Bronchial epithelial cell (primary cell): ENCODE measurements at places on chromosomes 12 and 14.
A peak's percentile ranks its signal among the peaks of the same experiment; 100 is the strongest.

DNA sequence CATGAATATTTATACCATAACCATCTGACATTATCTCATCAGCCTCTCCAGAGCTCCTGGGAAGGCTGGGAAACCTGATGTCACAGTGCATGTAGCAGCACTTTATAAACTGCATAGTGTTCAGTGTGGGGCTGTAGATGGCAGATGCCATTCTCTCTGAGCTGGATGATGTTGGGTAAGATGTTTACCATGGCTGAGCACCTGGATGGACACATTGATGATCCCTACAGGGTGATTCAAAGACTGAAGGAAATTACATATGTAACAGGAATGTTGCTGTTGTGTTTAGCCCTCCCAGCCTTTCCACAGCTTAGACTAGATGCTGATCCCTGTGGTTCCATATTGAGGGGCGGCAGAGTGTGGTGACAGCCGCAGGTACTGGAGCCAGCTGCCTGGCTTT lies 37.4 kb downstream of the IFT43 start:
- DNase-seq = peak; percentile 87

GRCh38 chr12:27751386-27752047 lies 28.5 kb upstream of the KLHL42 start:
- DNase-seq = peak; percentile 87

GRCh38 chr12:85630851-85631250 lies 205.4 kb downstream of the RASSF9 start:
- peak; percentile 44 for DNase-seq

GRCh38 chr14:96176275-96176674 lies 28.4 kb upstream of the BDKRB2 start:
- DNase-seq = no peak

- DNase-seq = no peak
These were observed 45.1 kb upstream of the TRAF3 start for GRCh38 chr14:102731871-102732800.

GRCh38 chr12:51465491-51465890 lies 40.9 kb downstream of the SLC4A8 start:
- no peak for DNase-seq

GRCh38 chr12:132355742-132356681 lies 26.6 kb upstream of the GALNT9 start:
- no peak for DNase-seq

GRCh38 chr14:91367173-91368171 lies 50.1 kb downstream of the CCDC88C start:
- DNase-seq = peak; percentile 93

DNA sequence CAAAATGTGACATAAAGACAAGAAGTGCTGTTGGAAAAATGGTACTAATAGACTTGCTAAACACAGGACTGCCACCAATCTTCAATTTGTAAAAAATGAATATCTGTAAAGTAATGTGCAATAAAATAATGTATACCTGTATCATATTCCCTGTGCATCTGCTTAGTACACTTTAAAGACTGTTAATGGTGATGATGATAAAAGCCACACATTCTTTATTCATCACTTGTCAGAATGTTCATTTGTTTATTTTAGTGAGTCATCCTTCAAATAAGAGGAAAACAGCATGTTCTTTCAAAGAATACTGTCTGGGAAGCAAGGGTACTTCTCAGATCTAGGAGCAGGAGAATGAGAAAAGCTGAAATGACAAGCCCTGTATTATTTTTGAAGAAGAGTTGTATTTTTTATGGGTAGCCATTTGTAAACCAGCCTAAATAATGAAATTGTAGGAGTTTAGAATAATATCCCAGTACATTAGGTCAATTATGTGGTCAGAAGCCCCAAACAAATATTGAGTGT lies 78.3 kb upstream of the PSMA6 start:
- DNase-seq = peak; percentile 93

DNA sequence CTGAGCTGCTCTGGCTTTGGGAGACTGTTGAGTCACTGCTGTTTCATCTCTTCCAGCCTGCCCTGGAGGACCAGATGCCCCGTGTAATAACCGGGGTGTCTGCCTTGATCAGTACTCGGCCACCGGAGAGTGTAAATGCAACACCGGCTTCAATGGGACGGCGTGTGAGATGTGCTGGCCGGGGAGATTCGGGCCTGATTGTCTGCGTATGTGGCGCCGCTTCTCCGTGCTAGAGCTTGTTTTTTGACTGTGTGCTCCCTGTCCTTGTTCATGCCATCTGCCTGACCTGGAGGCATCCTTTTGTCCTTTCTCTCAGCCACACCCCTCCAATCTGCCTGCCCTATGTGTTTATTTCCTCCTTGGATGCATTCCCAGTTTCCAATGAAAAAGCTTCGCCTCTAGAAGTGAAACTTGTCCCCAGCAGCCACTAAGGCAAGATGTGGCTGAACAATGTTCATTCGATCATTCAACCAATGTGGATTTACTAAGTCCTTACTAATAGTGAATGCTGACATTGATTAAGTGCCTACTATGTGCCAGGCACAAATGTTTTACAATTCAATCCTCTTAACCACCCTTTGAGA lies 98.6 kb downstream of the NT5DC3 start:
- DNase-seq = peak; percentile 27

DNA sequence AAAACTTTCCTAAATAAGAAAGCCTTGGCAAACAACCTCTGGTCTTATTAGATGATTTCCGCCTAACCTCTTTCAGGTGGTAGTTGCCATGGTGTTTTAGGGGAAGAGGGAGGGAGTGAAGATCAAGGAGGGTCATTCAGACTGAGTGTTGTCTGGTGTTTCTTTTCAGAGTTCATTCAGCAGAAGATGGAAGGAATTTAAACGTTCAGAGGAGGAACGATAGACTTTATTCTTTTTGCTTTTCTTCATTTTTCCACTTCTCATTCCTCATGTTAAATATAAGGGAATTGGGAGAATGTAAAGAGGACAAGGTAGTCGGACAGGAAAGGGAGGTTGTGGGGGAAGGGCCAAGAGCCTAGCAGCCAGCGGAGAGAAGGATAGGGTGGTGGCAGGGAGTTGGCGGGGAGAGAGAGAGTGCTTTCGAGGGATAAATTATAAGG lies 17.4 kb upstream of the SALL2 start:
- DNase-seq = no peak

- no peak for DNase-seq
These were observed 62.2 kb downstream of the EMP1 start for GRCh38 chr12:13258717-13259119.

DNA sequence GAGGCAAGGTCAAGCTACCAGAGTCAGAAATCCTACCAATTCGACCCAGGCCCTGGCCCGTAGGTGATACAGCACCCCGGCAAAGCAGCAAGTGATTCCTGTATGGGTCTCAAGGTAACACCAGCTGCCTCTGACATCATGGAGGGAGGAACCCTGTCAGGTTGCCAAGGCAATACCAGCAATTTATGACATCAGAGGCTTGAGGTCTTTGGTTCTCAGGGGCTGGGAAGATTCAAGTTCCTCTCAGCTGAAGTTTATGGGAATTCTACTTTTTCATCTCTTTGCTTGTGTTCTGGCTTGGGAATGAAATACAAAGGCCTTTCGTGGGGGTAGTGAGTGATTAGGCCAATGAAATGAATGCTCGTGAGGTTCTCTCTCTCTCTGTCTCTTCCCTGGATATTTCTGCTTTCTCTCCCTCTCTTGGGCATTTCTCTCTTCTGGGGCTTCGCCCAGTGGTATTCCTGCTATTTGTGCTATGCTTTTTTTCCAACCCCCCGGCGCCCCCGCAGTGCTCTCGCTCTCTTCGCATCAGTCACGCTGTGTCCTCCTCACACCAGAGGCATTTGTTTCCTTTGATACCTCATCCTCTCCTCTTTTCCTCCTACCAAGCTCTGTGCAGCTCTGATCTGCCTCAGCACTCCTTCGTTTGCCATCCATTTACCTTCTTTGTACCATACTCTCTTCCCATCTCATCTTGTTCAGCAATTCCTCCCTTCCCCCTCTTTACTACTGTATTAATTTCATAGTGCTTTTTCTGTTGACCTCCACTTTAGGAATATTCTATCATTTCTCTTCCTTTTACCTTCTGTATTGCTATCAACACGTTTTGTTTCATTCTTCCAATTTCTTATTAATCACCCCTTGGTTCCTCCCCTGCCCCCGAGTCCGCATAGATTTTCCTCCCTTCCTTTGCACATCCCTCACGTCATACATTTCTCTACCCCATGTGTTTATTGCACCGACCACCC lies 2.9 kb downstream of the ZFHX2 start:
- no peak for DNase-seq

- DNase-seq = no peak
These were observed 122.7 kb downstream of the CCDC60 start for GRCh38 chr12:119457271-119457670.

- DNase-seq = peak; percentile 46
These were observed 241.4 kb upstream of the PDZRN4 start for GRCh38 chr12:40946612-40947194.

DNA sequence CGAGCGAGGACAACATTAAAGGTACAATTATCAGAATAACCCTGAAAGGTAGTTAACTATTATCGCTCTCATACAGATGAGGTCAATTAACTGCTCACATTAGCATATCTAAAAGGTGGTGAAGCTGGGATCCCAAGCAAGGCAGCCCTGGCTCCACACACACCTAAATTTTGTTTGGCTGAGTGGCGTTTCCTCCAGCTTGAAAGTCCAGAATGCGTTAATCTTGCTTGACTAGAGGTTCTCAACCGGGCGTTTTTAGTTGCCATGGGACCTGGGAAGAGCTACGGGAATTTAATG lies 531 bp downstream of the DLGAP5 start:
- peak; percentile 29 for DNase-seq

GRCh38 chr12:110776410-110776809 lies 33.7 kb upstream of the PPP1CC start:
- DNase-seq = no peak

DNA sequence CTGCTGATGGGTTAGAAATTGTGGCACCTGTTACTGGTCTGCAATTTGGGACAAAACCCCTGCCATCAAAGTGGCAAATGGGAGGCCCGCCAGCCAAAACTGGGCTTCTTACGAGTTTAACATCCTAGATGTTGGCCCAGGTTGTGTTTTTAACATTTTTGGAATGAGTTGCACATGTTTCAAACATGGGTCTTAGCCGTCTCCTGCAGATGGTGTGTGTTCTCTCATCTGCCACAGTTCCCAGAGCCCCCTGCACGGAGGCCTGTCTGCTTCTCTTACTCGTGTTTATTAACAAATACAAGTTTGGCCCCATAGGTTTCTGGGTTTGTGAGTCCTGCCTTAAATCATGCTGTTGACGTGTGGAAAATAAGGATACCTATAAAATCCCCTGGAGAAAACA lies 46.5 kb downstream of the CACNA2D4 start:
- DNase-seq = no peak

GRCh38 chr12:116385486-116386217 lies 108.2 kb upstream of the MED13L start:
- DNase-seq = no peak

GRCh38 chr12:105882404-105882803 lies 256.4 kb downstream of the NUAK1 start:
- DNase-seq = no peak

DNA sequence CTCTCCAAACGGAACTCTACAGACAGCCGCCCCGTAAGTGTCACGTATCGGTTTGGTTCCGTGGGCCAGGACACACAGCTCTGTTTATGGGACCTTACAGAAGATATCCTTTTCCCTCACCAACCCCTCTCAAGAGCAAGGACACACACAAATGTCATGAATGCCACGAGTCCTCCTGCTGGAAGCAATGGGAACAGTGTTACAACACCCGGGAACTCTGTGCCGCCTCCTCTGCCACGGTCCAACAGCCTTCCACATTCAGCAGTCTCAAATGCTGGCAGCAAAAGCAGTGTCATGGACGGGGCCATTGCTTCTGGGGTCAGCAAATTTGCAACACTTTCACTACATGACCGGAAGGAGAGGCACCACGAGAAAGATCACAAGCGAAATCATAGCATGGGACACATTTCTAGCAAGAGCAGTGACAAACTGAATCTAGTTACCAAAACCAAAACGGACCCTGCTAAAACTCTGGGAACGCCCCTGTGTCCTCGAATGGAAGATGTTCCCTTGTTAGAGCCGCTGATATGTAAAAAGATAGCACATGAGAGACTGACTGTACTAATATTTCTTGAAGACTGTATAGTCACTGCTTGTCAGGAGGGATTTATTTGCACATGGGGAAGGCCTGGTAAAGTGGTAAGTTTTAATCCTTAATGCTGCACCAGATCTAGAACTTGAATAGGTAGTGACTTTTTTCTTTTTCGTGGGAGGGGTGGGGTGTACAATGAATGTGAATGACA lies 69.7 kb downstream of the WDR20 start:
- DNase-seq = no peak

DNA sequence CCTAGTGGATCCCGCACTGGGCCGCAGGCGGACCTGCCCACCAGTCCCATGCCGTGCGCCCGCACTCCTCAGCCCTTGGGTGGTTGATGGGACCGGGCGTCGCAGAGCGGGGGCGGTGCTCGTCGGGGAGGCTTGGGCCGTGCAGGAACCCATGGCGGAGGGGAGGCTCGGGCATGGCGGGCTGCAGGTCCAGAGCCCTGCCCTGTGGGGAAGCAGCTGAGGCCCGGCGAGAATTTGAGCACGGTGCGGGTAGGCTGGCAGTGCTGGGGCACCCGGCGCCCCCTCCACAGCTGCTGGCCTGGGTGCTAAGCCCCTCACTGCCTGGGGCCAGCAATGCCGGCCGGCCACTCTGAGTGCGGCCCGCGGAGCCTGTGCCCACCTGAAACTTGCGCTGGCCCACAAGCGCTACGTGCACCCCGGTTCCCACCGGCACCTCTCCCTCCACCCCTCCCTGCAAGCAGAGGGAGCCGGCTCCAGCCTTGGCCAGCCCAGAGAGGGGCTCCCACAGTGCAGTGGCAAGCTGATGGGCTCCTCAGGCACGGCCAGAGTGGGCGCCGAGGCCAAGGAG lies 100.8 kb downstream of the PLEKHA5 start:
- no peak for DNase-seq

GRCh38 chr12:65640489-65640901 lies 183.8 kb upstream of the HMGA2 start:
- no peak for DNase-seq

DNA sequence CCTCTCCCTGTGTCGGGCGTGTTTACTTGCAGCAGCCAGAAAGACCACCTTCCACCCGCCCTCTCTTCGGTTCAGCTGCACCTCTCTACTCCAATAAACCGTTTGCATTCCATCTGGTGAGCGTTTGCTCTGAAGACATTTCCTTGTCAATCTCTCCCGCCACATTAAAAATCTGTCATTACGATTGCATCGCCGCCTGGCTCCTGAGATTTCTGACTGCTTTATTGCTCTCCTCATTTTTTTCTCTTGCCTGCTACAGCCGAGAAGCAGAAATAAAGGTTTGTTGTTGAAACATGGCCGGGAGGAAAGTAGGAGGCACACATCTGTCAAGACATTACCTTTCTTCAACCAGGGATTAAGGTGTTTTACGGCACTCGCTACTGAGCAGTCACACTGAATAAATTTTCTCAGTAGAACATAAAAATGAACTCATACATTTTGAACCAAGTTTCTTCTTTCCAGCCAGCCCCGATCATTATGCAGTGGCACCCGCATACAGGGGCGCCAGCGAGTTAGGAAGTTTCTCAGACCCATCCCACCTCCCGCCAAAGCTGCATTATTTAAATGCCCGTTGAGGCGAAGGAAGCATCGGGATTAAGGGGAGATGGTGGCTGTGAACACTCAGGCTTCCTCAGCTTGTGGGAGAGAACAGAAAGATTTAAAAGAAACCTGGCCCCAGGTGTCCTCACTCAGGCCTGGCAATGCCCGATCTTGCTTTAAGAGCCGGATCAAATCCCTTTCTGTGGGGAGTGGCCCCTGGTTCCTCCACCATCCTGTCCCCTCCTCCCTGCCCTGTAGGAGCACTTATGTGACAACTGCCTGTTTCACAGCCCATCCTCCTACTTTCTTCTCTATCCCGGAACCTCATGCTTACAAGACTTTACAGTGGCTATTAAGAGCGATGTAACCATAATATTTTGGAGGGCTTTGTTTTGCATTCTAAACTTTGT lies 1108.9 kb downstream of the BCL11B start:
- DNase-seq = no peak

GRCh38 chr12:116015525-116015924 lies 262.0 kb downstream of the MED13L start:
- peak; percentile 43 for DNase-seq
